Vagina (tissue), 2 donors: ENCODE measurements at places on chromosomes 13 and 19. TPM values are rescaled to one million over a fixed set of nuclear protein-coding genes. Genes with fewer than 3 reads are reported as not detected.

- no peak for DNase-seq
Measured at GRCh38 chr13:51697855-51698254, 106.1 kb downstream of the DHRS12 start.

- DNase-seq = no peak
Measured at GRCh38 chr13:71801781-71802180, 65.2 kb downstream of the DACH1 start.

The TEX101 gene
- total RNA-seq = not detected

DNA sequence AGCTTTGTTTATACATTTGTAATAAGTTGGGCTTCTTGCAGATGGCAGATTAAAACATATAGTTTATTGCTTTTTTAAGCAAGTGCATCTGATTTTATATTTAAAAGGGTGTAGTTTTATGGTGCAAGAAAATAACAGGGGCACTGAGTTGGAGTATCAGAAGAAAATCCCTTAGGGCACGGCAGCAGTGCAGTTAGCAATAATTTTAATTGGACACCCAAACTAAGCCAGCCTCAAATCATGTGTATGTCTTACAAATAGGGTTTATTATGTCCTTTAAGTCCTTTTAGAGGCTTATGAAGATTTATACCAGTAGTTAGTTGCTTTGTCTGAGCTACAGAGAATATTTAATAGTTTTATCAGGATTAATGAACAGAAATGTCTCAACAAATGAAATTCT, 57.5 kb downstream of the GPC6 start:
- no peak for DNase-seq

DNA sequence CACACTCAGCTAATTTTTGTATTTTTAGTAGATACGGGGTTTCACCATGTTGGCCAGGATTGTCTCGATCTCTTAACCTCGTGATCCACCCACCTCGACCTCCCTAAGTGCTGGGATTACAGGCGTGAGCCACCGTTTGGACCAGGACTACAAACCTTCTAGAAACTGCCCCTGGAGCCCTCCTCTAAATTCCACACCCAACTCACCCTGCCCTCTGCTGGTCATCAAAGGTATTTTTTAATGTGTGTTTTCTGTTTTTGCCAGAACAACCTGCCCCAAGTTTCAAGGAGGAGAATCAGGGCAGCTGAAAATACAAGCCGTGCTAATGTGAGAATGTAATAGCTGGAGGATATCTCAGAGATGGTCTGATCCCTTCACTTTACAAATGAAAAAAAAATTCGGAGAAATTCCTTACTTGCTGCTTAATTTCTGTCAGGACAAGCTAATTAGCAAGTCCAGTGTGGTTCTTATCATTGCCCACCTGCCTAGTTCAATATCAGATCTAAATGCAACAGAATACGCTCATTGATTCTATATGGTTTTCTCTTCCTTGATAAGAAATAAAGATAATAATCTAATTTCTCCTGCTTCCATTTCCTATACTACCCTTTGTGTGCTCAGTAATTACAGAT, 4.1 kb downstream of the ATP8A2 start:
- no peak for DNase-seq

GRCh38 chr19:1016647-1017114, 4.2 kb downstream of the TMEM259 start:
- DNase-seq = no peak

The GRIN2D gene
- total RNA-seq = not detected

The APLP1 gene
- total RNA-seq = 1.5 TPM
